ENCODE measurements at places on chromosomes 2 and 18.

DNA sequence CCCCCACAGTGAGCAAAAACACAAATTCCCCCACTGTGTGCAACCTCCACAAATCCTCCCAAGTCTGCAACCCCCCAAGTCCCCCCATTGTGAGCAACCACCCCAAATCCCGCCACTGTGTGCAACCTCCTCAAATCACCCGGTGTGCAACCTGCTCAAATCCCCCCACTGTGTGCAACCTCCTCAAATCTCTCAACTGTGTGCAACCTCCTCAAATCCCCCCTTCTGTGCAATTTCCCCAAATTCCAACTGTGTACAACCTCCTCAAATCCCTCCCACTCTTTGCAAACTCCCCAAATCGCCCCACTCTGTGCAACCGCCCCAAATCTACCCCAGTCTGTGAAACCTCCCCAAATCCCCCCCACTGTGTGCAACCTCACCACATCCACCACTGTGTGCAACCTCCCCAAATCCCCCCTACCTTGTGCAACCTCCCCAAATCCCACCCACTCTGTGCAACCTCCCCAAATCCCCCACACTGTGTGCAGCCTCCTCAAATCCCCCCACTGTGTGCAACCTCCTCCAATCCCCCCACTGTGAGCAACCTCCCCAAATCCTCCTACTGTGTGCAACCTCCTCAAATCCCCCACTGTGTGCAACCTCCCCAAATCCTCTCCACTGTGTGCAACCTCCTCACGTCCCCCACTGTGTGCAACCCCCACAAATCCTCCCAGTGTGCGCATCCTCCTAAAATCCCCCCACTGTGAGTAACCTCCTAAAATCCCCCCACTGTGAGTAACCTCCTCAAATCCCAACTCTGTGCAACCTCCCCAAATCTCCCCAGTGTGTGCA is 115.2 kb downstream of the TPO start:
- DNase-seq = no peak

DNA sequence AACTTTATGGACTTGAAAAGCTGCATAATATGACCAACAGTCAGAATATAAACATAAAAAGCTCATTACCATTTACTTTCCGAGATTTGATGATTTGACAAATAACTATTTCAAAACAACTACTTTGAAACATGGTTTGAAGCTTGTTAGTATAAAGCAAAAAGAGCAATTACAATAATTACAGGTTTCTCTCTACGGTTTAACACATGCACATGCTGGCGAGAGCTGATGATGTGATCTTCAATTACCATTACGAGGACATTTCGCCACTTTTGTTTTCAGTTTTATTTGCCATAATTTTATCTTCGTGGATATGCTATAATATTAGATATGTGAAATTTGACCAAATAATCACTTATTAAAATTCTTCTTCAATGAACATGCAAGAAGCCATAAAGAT is 270.1 kb downstream of the TCF4 start:
- DNase-seq = no peak

GRCh38 chr2:60756097-60757087 is at the start of gene PAPOLG:
Gene PAPOLG (plus strand): TSS chr2:60756268. CDS start chr2:60756479, 211 bp downstream.
- DNase-seq = peak; percentile 98

GRCh38 chr2:219408631-219409030 is 9.5 kb upstream of the DES start:
- DNase-seq = no peak

DNA sequence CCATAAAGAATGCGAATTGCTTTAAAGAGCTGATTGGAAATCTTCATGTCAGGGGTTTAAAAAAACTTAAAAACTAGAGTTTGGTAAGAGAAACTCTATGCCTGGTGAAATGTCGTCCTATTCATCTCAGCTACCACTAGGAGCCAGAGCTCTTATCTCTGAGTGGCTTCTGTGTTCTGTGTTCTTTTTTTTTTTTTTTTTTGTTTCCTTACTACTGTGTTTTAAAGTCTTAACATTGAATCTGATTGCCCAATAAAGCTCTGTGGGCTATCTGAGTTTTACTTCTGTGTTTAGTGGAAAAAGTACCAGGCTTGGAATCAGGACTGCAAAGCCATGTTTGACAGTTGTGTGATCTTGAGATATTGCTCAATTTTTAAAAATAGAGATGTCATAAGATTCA is 494.8 kb downstream of the RIT2 start:
- no peak for DNase-seq

DNA sequence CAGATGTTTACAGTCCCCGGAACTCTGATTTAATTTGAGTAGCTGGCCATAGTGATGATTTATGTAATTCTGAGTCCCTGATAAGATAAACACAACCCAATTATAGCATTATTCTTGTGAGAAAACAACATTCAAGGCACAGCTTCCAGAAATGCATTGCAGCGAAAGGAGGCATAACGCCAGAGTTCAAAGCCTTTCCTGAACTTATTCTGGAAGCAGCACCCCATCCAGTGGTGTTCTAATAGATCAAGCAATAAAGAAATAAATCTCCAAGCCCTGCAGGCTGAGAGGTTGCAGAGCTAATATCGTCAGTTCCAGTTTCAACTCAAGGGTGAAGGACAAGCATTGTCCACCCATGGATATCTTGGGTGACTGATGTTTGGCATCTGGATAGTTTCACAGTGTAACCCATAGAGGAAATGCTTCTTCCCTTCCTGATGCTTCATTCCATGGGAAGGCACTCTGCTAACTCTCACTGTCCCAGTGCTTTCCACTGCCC is 18.8 kb downstream of the CDH2 start:
- DNase-seq = no peak

GRCh38 chr2:11140492-11140891 is 14.8 kb upstream of the SLC66A3 start:
- no peak for DNase-seq

- DNase-seq = no peak
Observed at GRCh38 chr18:3594760-3595368, 144.9 kb downstream of the TGIF1 start.

DNA sequence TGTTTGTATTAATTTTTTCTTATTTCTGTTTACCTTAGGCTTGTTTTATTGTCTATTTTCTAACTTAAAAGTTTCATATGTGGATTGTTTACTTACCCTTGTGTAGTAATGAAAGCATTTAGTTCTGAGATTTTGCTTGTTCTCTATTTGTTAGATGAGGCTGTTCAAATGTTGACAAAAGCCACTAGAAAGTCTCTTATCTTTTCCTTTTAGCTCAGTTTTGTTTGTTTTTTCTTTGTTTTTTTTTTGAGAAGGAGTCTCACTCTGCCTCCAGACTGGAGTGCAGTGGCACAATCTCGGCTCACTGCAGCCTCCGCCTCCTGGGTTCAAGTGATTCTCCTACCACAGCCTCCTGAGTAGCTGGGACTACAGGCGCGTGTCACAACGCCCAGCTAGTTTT is 30.9 kb downstream of the USP14 start:
- no peak for DNase-seq

GRCh38 chr2:235563056-235563910 is 69.4 kb downstream of the AGAP1 start:
- DNase-seq = no peak

DNA sequence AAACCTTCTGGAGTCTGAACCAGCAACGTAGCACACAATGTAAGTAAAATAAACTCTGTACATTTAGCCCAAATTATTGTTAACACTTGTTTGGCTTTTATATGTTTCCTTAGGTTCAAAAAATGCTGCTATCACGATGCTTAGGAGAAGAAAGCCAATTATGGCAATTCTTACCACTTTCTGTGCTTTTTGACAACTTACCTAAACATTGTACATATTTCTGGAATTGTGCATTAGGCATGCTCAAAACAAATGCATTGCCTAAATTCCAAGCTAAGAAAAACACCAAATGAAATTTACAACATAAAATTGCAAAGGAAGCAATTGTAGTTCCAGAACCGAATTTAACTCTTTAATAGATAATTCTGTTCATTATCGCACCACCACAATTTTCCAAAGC is 585.6 kb upstream of the DSEL start:
- DNase-seq = no peak

- DNase-seq = no peak
Observed at GRCh38 chr2:172564376-172564775, 8.5 kb downstream of the PDK1 start.

GRCh38 chr2:63434024-63435001 is 154.0 kb downstream of the WDPCP start:
- DNase-seq = no peak

DNA sequence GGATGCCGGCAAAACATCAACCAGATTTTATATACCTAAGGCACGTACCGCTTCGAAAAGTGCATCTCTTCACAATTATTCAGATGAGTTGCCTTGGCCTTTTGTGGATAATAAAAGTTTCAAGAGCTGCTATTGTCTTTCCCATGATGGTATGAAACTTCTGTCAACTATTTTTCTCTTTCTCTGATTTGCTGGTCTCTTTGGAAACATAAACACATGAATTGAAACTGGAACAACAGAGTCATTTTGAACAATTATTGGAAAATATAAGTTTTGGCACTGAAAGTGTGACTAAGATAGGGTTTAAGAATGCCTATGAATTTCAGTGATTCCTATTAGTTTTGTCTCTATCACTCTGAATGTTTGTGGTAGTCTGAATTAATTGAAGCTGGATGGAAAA is 109.9 kb downstream of the DPP4 start:
- no peak for DNase-seq

DNA sequence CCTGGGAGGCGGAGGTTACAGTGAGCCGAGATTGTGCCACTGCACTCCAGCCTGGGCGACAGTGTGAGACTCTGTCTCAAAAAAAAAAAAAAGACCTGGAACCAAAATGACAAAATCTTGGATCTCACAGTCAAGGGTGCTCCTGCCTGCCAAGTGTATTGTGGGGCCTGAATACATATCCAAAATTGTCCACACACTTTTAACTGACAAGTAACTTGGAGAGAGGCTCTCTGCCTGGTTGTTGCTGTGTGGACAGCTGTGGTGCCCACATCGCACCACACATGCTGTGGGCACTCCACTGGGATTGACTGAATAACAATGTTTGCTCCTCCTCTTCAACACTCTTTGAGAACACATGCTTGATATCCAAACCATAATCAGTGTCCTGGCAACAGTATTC is 117.6 kb upstream of the REV1 start:
- no peak for DNase-seq

- DNase-seq = no peak
Observed at GRCh38 chr2:149465873-149466272, 121.7 kb downstream of the MMADHC start.

DNA sequence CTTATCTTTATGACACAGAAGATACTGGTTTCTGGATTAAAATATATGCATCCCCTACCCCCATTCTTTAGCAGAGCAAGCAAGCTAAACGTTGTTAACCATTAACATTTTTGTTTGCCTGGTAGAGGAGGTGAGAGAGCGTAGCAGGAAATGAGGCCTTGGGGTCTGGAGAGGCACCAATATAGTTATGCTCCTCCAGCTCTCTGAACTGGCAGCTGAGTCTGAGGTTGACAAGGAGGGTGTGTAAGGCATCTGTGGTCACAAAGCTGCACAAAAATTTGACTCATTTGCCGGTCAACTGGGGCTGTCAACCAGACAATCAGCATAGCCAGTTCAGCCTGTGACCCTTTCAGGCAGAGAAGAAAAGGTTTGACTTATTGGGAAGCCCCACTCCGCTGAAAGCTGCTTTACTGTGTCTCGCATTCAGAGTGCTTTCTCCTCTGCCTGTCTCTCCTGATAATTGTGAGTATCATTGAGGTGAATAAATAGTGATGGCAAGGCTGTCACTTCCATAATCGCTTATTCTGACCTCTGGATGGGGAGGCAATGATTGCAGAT is 647.5 kb upstream of the SETBP1 start:
- DNase-seq = no peak

DNA sequence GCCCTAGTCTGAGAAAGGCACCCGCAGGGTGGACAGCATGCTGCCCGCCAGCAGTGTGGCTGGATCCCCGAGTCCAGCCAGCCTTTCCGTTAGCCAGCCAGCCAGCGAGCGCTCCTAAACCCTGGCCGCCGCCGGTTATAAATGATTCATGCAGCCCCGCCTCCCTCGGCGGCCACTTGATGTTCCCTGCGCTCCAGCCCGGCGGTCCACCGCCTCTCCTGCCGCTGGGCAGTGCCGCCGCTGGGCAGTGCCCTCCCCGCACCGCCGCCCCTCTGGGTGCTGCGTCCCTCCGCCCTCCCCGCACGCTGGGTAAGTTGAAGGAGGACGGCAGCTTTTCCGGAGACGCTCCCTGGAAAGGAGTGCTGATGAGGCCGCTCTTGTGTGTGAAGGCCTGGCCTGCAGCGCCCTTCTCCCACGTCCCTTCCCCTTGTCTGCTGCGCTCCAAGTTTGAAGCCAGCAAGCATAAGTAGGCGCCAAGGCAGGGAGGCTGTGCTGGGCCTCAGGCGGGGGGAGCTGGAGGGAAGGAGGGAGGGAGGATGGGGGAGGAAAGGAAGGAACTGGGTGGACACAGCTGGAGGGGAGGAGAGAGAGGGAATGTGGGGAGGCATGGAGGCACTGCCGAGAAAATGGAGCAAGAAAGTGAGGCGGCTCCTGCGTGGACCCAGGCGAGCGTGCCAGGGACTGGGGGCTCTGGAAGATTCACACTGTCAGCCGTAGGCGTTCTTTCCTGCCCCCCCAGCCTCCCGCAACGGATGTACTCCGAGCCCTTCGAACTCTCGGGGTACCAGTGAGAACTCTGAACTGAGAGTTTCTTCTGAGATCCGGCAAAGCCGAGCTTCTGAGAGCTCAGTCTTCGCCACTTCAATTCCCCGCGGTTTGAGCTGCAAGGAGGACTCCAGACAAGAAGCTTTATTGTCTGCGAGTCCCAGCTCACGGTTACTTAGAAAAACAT is 131.9 kb downstream of the GLI2 start:
- no peak for DNase-seq

GRCh38 chr2:18599509-18600254 is 10.3 kb upstream of the NT5C1B start:
- no peak for DNase-seq

GRCh38 chr18:59788791-59789106 is 91.5 kb upstream of the CCBE1 start:
- no peak for DNase-seq

GRCh38 chr2:169485650-169486138 is 6.4 kb downstream of the BBS5 start:
- DNase-seq = no peak

DNA sequence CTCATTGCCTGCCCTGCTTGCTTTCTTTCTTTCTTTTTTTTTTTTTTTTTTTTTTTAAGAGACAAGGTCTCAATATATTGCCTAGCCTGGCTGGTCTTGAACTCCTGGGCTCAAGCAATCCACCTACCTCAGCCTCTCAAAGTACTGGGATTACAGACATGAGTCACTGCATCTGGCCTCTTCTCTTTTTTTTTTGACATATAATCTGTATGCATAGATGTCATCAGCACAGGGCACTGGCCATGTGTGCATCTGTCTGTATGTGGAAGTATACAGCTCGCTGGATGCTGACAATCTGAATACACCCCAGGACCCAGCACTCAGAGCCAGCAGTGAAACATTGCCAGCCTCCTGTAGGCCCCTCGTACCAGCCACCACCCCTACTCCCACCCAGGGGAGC is 49.5 kb downstream of the TFCP2L1 start:
- DNase-seq = no peak

GRCh38 chr2:176664478-176664877 is 395.2 kb downstream of the MTX2 start:
- DNase-seq = no peak

- DNase-seq = no peak
Observed at GRCh38 chr2:7620255-7620654, 703.0 kb downstream of the RNF144A start.

- DNase-seq = no peak
Observed at GRCh38 chr2:151007365-151007764, 254.3 kb downstream of the RBM43 start.

GRCh38 chr2:20660506-20661420 is 6.2 kb upstream of the GDF7 start:
- no peak for DNase-seq

GRCh38 chr18:38940863-38941531 is 1375.4 kb upstream of the CELF4 start:
- peak; percentile 26 for DNase-seq

- DNase-seq = no peak
Observed at GRCh38 chr2:230586328-230586982, 126.2 kb upstream of the CAB39 start.
